Cortex of kidney (tissue), 1 donor: ENCODE measurements at places on chromosomes 11 and 22.

DNA sequence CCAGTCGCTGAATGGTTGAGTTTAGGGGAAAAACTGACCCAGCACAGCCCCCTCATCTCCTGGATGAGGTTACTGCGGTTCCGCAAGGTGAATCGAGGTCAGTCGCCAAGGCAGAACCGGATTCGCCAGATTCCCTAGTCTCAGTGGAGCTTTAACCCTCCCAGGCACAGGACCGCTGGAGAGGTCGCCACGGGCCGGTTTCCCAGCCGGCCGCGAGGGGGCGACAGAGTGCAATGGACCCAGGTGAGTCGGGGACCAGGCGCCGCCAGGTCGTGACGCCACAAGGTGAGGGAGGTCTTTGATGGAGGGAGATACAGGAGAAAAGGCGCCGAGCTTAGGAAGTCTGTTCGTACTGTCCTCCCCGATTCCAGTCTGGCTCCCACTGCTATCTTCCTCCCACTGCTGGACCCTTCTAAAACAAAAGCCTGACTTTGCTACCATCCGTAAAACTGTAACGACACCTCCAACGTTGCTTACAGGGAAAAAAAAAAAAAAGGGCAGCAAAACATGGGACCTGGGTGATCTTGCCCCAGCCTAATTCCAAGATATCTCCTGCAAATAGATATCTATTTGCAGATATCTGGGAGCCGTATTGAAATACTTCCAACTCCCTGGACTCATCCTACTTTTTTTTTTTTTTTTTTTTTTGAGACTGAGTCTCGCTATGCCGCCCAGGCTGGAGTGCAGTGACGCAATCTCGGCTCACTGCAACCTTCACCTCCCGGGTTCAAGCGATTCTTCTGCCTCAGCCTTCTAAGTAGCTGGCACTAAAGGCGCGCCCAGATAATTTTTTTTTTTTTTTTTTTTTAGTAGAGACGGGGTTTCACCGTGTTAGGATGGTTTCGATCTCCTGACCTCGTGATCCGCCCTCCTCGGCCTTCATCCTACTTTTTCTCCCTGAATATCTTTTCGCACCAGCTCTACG is 1.4 kb upstream of the GGA1 start:
- DNase-seq, result no peak

DNA sequence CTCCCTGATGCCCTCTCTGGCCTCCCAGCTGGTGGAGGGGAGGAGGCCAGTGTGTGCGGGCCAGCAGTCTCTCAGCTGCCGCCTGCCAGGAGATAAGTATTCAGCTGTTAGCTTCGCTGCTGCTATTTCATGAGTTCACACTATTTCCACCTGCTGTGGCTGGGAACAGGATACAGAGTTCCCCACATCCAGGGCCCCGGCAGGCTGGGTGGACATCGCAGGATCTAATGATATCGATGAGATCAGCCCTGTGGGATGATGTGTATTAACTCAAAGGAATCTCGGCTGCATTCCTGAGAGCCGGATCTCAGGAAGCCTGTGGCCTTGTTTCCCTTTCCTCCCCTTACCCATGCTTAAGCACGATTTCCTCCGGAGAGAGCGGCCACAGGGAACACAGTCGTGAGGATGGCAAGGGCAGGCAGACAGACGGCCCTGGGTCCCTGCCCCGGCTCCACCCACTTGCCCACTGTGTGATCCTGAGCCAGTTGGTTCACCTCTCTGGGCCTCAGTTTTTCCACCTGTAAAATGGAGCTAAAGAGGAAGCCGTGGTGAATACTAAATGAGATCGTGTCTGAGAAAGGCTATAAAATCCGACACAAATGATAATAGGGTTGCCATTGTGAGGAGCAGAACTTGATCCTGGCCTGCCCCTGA is 6.5 kb upstream of the PVALB start:
- DNase-seq, result no peak

- DNase-seq, result no peak
Observed at GRCh38 chr22:50715776-50716175, 22.2 kb upstream of the ACR start.

- DNase-seq, result no peak
Observed at GRCh38 chr11:2762451-2762850, 62.7 kb upstream of the KCNQ1OT1 start.

GRCh38 chr11:44596525-44597276 is 31.2 kb downstream of the CD82 start:
- DNase-seq, result no peak

DNA sequence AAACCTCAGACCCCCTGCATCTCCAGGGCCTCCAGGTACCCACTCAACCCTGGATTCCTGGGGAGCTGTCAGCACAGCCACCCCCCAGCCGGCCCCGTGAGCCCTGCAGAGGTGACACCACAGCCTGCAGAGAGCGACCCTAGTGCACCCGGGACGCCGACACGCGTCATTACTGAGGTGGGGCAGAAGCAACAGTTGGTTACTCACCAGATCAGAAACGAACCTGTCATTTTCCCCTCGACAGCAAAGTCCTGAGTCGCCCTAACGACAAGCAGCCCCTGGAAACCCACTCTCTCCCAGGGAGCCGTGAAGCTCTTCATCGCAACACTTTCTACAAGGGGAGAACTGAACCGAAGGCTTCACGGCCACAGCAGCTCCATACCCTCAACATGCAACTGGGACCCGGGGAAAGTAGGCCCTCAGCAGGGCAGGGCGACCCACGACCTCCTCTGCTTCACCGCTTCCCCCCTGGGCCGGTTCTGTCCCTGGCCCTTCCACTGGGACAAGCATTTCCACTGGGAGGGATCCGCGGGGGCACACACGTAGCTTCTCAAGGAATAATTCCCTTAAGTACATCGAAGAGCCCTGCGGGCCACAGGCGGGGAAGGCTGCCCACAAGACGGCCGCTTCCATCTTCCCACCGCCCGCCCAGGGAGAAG is 1.6 kb downstream of the BRD1 start:
- DNase-seq, result no peak

DNA sequence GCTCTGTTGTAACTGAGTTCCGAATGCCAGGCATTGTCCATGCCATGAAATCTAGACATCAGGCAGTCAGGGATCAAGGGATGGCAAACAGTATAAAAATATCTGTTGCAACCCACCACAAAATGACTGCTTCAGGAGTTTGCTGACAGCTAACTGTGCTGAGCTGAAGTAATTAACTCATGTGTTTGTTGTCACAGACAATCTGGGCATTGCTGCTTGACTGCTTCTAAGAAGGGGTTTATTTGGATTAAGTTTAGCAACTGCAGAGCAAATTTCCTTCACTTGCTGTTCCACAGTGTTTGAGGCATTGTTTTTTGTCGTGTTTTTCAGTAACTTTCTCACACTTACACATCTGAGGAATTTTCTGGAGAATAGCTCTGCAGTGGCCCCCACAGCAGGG is 30.4 kb downstream of the BSX start:
- no peak for DNase-seq

DNA sequence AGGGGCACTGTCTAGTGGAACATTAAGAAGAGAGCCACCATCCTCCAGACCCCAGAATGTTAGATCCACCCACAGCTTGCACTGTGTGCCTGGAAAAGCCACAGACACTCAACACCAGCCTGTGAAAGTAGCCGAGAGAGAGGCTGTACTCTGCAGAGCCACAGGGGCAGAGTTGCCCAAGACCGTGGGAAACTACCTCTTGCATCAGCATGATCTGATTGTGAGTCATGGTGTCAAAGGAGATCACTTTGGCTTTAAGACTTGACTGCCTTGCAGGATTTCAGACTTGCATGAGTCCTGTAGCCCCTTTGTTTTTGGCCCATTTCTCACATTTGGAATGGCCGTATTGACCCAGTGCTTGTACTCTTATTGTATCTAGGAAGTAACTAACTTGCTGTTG is 115.9 kb upstream of the CCDC179 start:
- DNase-seq, result no peak

GRCh38 chr22:30421695-30422480 is 3.7 kb upstream of the MTFP1 start:
- no peak for DNase-seq

DNA sequence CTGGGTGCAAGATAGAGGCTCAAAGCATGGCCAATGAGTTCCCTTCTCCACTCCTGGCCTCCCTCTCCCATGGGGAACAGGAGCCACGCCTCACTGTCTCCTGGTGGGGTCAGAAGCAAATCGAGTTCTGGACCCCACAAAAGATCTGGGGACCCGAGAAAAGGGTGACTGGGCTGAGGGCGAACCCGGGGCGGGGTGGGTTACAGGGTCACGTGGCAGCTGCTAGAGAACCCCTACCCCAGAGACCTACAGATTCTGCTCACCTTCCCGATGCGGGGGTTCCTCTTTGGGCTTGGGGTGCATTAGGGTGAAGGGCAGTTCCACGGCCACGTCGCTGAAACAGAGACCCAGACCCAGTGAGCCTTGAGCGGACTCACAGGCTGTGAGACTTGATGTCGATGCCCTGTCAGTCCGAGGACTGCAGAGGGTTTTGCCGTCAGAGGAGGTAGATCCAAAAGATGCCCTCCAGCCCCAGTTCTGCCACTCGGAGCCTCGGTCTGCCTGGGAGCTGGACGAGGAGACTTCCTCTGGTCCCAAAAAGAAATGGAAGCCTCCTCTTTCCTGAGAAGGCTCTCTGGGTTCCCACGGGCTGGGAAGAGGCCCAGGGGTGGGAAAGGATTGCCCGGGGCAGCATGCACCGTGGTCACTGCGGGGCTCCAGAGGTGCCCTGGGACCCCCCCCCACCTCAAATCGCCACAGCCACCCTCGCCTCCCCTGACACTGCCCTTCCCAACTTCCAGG is 28.2 kb downstream of the TPBGL start:
- no peak for DNase-seq
